ENCODE measurements at places on chromosomes 16 and 17.

DNA sequence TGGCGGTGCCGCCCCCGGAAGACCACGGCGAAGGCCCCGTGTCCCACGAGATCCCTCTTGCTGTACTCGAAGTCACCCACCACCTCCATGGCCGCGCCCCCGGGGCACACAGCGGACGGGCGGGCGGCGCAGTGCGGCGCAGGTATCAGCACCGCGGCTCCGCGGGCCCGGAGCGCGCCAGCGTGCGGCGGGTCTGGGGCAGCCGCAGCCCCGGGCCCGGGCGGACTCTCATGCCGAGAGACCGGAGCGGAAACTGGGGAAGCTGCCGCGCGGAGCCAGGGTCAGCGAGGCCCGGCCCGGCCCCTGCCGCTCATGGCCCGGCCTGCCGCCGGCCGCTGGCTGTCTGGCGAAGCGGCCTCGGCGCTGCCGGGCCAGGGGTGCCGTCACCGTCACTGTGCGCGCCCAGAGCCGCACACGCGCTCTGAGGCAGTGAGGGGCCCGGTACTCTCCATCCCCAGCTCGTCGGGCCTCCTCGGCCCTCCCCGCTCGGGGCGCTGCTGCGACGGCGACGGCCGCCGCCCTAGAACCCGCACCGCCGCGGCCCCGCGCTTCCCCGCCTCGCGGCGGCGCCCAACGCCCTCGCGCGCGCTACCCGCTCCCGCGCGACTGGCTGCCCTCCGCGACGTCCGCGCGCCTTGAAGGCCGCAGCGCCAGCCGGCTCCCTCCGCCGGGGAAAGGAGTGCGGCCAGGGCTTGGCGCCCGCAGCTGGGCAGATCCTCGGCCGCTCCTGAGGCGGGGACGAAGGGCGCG lies at the start of gene ULK2:
ULK2 (minus strand) TSS at position 608 of the 750 bp plus-strand sequence; CDS start at position 89, 519 bp downstream.
- peak; percentile 77 for DNase-seq

GRCh38 chr17:77611791-77612502 lies 346.6 kb upstream of the TNRC6C start:
- no peak for DNase-seq

DNA sequence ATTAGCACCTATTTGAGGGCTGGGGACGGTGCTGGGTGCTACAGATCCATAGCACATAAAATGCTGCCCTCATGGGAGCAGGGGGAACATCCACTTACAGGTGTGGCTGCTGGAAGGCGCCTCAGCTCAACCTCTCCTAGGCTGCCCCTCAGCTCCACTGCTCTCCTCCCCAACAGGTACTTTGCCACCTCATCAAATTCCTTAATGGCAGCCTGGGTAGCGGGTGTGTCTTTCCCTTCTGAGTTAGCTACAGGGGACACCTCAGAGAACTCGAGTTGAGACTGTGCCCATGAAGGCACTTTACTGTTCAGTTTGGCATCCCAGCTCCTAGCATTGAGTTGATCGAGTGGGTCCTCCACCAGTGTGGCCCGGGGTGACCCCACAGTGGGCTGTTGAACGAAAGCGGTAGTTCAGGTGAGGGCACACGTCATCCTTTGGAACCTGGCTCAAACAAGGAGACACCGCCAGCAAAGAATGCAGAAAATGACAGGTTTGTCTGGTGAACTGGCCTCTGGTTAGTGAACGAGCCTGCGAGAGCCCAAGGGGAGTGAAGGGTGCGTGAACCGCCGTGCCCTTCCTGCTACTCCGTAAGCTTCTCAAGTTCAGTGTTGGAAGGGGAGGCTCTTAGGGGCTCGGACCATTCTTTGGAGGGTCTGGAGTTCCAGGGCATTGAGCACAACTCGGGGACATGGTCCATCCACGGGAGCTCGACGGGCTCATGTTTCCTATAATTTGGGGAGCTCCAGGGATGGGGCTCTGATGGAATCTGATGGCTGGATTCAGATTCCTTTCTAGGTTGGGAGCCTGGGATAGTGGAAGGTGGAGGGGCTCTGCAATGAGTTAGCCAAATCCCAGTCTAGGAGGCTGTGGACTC lies 3.5 kb upstream of the CMIP start:
- DNase-seq = no peak

GRCh38 chr16:51172368-51172767 lies 21.3 kb upstream of the SALL1 start:
- DNase-seq = no peak

DNA sequence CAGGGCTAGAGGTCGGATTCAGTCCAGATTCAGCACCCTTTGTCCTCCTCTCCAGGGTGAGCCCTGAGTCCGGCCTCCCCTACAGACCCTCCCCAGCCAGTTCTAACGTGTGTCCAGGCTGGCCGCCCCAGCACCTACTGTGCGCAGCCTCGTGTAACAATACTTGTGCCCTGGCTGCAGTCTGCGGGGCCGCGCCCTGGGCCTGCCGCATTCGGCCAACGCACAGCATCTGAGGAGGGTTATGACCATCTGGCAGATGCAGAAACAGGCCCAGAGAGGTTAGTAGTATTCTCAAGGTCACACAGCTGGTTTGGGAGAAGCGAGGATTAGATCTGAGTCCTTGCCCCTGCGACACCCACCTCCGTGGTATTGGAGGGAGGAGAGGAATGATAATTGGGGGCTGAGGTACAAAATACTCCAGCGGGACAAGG lies 968 bp downstream of the RIPOR1 start:
- DNase-seq = no peak

DNA sequence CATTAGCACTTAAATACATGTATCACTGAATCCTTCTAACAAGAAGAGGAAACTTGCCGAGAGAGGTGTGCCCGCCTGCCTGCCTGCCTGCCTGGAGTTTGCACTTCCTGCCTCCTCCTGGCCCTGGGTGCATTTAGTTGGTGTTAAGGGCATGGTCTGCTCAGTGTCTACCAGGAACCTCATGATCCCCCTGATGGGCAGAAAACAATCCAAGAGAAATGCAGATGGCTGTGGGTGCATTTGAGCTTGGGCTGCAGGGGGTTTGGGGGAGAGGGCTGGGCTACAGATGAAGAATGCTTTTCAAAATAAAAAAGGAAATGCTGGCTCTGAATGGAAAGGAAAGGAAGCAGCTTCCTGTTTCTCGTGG lies 10.1 kb downstream of the KSR1 start:
- no peak for DNase-seq

DNA sequence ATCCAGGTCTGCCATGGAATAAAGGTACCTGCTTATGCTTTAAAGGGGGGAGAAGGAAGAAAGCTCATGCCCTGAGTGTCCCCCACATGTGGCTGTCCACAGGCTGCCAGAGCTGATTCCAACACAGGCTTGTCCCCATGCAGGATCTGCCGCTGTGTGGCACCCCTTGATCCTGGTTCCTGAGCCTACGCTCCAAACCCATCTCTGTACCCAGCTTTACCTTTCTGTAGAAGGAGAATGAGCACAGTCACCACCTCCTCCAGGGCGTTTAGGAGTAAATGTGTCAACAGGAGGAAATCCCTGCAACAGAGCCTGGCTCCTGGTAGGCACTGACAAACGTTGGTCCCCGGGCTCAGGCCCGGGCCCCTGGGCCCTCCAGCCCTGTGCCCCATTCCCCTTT lies 175.6 kb downstream of the RBFOX3 start:
- DNase-seq = no peak

DNA sequence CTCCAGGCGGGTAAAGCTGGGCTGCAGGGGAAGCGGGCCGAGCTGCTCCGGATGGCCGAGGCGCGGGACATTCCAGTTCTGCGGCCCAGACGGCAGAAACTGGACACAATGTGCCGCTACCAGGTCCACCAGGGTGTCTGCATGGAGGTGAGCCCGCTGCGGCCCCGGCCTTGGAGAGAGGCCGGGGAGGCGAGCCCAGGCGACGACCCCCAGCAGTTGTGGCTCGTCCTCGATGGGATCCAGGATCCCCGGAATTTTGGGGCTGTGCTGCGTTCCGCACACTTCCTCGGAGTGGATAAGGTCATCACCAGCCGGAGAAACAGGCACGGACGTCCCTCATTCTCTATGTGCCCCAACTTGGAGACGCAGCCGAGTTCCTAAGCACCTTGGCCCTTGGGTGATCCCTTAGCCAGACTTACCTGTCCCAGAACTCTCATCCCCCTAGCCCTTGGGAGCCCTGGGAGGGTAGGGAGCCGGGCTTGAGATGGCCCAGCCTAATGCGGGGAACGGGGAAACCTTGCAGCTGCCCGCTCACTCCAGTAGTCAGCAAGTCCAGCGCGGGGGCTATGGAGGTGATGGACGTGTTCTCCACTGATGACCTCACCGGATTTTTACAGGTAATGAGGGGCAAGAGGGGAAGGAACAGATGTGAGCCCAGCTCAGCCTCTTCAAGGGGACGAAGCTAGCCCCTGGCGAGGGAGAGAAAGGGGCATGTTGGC lies 806 bp downstream of the MRM1 start:
- DNase-seq = no peak

DNA sequence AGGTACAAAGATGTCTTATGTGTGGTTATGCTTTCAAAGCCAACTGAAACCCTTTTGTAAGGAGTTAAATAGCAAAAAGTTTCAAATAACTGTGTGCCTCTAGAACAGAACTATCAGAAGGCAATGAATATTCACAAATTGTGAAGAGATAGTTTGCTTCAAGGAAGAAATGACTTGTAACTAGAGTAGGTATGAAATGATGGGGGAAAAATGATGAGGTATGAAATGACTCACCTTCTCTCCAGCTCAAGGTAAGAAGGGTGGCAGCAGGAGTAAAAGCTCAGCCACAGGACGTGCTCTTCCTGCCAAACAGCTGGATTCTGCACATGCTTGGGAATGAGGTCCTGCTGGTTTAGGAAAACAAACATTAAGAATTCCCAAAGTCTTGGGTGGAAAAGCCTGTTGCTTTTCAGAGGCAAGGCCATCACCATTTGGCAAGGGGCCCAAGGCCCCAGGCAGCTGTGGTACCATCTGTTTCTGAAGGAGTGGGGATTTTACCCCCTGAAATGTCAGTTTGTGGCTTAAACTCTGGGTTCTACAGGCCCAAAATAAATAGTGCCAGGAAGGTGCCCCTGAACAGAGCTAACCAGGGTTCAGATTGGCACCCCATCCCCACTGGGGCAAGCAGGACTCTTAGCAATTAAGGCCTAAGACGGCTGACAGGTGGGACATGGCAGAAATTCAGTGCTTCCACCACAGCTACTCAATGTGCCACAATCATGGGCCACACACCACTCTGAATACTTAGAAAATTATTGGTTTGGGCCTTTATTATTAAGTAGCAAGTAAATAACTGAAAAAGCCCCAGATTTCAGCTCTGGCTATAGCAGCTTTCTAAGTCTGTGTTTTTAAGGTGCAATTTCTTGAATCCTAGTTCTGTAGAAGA lies 13.3 kb downstream of the HERPUD1 start:
- DNase-seq = no peak

DNA sequence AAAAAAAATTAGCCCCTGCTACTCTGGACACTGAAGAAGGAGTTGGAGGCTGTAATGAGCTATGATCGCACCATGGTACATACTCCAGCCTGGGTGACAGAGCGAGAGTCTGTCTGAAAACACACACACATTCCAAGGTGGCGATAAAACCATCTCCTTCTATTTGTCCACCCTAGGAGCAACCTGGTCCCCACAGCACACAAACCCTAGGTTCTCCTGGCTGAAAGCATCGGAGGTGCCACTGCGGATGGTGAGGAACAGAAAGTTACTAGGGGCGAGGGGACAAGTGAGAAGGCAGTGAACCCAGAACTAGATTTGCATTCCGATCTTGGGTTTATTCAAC lies 1.4 kb upstream of the ECI1 start:
- no peak for DNase-seq

GRCh38 chr17:29022074-29022473 lies 16.2 kb upstream of the SEZ6 start:
- no peak for DNase-seq

DNA sequence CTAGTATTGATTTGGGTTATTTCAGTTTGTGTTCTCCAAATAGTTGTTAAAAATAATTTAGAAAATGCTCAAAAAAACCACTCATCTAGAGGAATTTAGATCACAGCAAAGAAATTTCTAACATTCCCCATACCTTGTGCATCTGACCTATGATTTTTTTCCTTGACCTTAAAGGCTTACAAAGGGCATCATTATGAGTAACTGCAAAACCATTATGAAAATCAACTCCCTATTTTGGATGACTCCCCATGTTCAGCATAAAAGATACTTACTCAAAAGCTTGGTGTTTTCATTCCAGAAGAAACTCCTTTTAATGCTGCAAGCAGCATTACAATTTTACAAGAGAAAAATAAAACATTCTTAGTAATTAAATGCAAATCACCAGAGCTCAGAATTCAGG lies 83.2 kb downstream of the GRIN2A start:
- no peak for DNase-seq

DNA sequence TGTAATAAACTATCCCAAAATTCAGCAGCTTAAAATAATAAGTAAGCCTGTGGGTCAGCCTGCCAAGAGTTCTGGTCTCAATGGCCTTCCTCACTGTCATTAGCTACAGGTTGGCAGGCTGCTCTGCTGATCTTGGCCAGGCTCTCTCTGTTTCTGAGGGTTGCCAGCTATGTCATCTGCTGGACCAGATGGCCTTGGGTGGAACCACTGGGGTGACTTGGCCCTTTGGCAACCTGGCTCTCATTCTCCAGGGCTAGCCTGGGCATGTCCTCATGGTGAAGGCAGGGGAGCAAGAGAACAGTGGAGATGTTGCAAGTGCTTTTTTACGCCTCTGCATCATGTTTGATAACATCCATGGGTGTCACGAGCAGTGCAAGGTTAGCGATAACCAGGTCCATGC lies 13.9 kb downstream of the ITGAM start:
- no peak for DNase-seq

- DNase-seq = peak; percentile 70
Observed at GRCh38 chr17:73191443-73192205, 1.2 kb upstream of the COG1 start.

GRCh38 chr16:49089039-49089438 lies 192.6 kb downstream of the CBLN1 start:
- DNase-seq = no peak

- peak; percentile 80 for DNase-seq
Observed at GRCh38 chr17:2023692-2024571, 1.2 kb downstream of the RTN4RL1 start.

DNA sequence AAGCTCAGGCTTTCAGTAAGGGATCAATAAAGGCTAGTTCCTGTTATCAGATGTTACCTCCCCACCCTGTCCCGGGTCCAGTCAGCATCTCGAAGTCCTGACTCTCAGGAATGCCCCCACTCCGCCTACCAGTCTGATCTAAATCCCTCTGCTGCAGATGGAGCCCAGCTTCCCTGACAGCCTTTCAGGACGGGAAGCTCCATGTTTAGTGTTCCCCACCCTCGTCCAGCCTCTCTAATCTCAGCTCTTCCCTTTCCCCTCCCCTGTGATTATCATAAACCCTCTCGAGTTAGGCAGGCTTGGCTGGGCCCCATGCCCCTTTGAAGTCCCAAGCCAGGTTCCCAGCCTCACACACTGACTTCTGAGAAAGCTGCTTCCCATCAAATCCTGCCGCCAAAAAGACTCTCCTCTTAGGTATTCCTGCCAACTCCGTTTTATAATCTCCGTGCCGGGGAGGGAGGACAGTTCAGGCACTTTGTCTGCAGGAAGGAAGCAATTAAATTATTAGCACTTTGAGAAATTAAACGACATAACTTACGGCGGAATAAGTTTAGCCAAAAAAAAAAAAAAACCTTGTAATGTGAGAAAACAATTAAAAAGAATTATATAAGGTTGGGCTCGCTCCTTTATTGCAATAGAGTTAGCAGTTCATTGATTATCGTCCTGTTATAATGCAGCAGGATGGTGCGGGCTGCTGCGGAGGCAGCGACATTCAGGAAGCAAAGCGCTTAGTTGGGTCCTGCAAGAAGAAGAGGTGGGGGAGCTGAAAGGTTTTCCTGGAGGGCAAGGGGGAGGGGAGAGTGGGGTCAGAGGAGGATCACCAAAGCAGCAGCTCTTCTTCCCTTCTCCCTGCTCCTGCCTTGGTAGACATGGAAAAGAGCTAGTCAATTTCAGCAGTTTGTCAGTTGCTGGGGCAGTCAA lies 16.8 kb upstream of the ETV4 start:
- no peak for DNase-seq
